Mesothelial cell of epicardium (in vitro differentiated cells): ENCODE measurements at places on chromosomes 12 and 14. TPM values are rescaled to one million over a fixed set of nuclear protein-coding genes. Genes with fewer than 3 reads are reported as not detected.

GRCh38 chr14:95547272-95547625, 12.4 kb downstream of the GLRX5 start:
- H3K36me3 ChIP-seq, result peaks cover 30% of the 10 kb centered on the region
- H3K4me3 ChIP-seq, result no peak overlapping the region
- no peak for DNase-seq
- no peaks in the 10 kb centered on the region for H3K27me3 ChIP-seq
- H3K27ac ChIP-seq, result peak overlapping the region; percentile 57
- H3K4me1 ChIP-seq, result peaks cover 14% of the 10 kb centered on the region

Gene RAD9B
- total RNA-seq, result 0.51 to 0.73 TPM (median 0.54 TPM) in 3 replicates

Gene ADGRD1
- 5.5 to 7.7 TPM (median 7.2 TPM) in 3 replicates for total RNA-seq

Gene C14orf93
- total RNA-seq, result 14.0 to 15.1 TPM (median 14.9 TPM) in 3 replicates

DNA sequence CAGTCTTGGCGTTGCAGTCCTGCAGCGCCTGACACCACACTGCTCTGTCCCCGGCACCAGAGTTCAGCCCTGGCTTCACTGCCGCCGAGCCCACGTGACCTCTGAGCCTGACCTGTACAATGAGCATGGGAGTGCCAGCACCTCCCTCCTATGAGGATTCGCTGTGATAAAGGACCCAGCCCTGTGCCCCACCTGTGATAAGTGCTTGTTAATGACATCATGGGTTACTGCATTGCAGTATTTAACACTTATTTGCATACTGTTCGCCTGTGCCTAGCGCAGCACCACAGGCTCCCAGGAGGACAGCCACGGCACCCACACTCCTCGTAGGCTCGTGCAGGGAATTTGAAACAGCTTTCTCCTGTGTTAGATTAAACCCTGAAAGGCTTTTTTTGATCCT, 118.2 kb upstream of the GSC start:
- H3K27ac ChIP-seq, result no peak overlapping the region
- DNase-seq, result no peak
- H3K4me1 ChIP-seq, result peaks cover 8% of the 10 kb centered on the region
- no peaks in the 10 kb centered on the region for H3K36me3 ChIP-seq

- no peak overlapping the region for H3K27ac ChIP-seq
- DNase-seq, result no peak
- H3K4me1 ChIP-seq, result peaks cover 10% of the 10 kb centered on the region
- H3K36me3 ChIP-seq, result peaks cover 3% of the 10 kb centered on the region
These were observed 134.6 kb downstream of the RMST start for GRCh38 chr12:97597031-97597751.

GRCh38 chr12:118611295-118611694, 234.9 kb downstream of the SUDS3 start:
- H3K4me1 ChIP-seq, result no peaks in the 10 kb centered on the region
- DNase-seq, result no peak
- no peak overlapping the region for H3K4me3 ChIP-seq
- no peaks in the 10 kb centered on the region for H3K36me3 ChIP-seq
- H3K27me3 ChIP-seq, result peaks cover 12% of the 10 kb centered on the region

GRCh38 chr12:28110329-28110728, 79.9 kb upstream of the CCDC91 start:
- H3K36me3 ChIP-seq, result peaks cover 9% of the 10 kb centered on the region
- H3K4me3 ChIP-seq, result no peak overlapping the region
- H3K27me3 ChIP-seq, result no peaks in the 10 kb centered on the region
- no peak for DNase-seq
- H3K4me1 ChIP-seq, result peaks cover 21% of the 10 kb centered on the region

GRCh38 chr12:26226122-26226521, 30.7 kb downstream of the SSPN start:
- H3K4me3 ChIP-seq, result peak overlapping the region; percentile 71
- H3K27ac ChIP-seq, result no peak overlapping the region
- DNase-seq, result no peak
- H3K36me3 ChIP-seq, result no peaks in the 10 kb centered on the region
- peaks cover 23% of the 10 kb centered on the region for H3K27me3 ChIP-seq

Gene NAV3
- 17.2 to 28.7 TPM (median 20.2 TPM) in 3 replicates for total RNA-seq

Gene GAS2L3
- 13.7 to 17.5 TPM (median 16.5 TPM) in 3 replicates for total RNA-seq

Gene RERG
- total RNA-seq, result 28.6 to 34.0 TPM (median 33.3 TPM) in 3 replicates

Gene EXOC5
- 47.2 to 48.5 TPM (median 48.5 TPM) in 3 replicates for total RNA-seq

DNA sequence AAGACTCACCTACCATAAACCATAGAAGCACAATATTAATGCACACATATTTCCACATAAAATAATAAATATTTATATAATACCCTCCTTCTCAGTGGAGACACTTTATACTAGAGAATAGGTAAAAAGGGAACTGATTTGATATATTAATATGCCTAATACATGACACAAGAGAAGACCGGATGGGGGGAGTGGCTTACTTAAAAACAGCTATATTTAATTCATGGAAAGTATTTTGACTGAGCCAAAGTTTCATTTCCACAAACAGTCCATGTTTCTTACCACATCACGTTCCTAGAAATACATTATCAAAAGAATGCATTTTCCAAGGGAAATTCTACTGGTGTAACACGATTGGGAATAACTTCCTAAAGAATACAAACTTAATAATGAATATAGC, 63.4 kb downstream of the ITPR2 start:
- no peaks in the 10 kb centered on the region for H3K4me1 ChIP-seq
- H3K27me3 ChIP-seq, result no peaks in the 10 kb centered on the region
- H3K4me3 ChIP-seq, result no peak overlapping the region
- no peak for DNase-seq
- no peak overlapping the region for H3K27ac ChIP-seq
- peaks cover 13% of the 10 kb centered on the region for H3K36me3 ChIP-seq

- DNase-seq, result no peak
- no peaks in the 10 kb centered on the region for H3K36me3 ChIP-seq
- H3K4me1 ChIP-seq, result peaks cover 6% of the 10 kb centered on the region
These were observed 146.7 kb downstream of the DYRK2 start for GRCh38 chr12:67795236-67795635.

DNA sequence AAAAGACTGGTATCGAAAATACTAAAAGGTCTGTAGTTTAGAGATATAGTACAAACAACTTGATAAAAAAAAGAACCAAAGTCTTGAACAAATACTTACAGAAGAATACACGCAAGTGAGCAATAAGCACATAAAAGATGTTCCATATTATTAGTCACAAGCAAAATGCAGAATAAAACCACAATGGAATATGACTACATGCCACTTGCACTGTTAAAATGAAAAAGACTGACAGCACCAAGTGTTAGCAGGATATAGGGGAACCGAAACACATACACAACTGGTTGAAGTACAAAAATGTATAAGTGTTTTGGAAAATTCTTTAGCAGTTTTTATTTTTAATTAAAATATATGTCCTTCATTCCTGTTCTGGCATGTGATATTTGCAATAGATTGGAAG, 3.6 kb downstream of the CLEC2A start:
- no peaks in the 10 kb centered on the region for H3K27me3 ChIP-seq
- H3K27ac ChIP-seq, result no peak overlapping the region
- no peak for DNase-seq
- H3K36me3 ChIP-seq, result no peaks in the 10 kb centered on the region
- peaks cover 14% of the 10 kb centered on the region for H3K4me1 ChIP-seq
- H3K4me3 ChIP-seq, result no peak overlapping the region

GRCh38 chr14:95374239-95374997, 54.7 kb upstream of the CLMN start:
- no peak overlapping the region for H3K4me3 ChIP-seq
- H3K36me3 ChIP-seq, result peaks cover under 1% of the 10 kb centered on the region
- no peak for DNase-seq
- peaks cover 22% of the 10 kb centered on the region for H3K27me3 ChIP-seq
- H3K27ac ChIP-seq, result no peak overlapping the region
- H3K4me1 ChIP-seq, result peaks cover 9% of the 10 kb centered on the region

Gene PGF
- total RNA-seq, result 8.4 to 9.6 TPM (median 8.6 TPM) in 3 replicates

DNA sequence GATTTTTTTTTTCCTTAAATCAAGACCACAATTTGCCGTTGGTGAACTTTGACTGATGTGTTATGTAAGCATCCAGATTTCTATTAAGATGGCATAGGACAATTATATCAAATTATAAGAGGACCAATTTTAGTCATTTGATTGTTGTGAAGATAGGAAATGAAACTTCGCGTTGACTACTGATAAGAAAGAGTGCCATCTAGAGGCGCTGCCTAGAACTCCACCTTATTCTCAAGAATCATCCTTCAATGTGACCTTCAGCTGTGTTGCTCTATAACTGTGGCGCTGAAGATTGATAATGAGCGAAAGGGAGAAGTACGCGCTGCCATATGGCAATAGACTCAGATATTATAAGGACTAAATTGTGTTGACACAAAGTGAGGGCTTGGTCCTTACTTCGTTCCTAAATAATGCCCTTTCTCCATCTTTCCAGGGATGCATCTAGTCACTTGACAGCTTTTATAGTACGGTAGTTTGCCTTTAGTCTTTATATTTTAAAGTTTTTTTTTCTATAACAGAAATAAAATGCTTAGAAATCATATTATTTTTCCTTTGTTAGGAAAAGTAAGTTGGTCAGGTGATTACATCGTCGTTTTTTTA, 350.8 kb upstream of the STXBP6 start:
- no peak overlapping the region for H3K4me3 ChIP-seq
- peaks cover 29% of the 10 kb centered on the region for H3K27me3 ChIP-seq
- no peaks in the 10 kb centered on the region for H3K4me1 ChIP-seq
- DNase-seq, result peak; percentile 60

DNA sequence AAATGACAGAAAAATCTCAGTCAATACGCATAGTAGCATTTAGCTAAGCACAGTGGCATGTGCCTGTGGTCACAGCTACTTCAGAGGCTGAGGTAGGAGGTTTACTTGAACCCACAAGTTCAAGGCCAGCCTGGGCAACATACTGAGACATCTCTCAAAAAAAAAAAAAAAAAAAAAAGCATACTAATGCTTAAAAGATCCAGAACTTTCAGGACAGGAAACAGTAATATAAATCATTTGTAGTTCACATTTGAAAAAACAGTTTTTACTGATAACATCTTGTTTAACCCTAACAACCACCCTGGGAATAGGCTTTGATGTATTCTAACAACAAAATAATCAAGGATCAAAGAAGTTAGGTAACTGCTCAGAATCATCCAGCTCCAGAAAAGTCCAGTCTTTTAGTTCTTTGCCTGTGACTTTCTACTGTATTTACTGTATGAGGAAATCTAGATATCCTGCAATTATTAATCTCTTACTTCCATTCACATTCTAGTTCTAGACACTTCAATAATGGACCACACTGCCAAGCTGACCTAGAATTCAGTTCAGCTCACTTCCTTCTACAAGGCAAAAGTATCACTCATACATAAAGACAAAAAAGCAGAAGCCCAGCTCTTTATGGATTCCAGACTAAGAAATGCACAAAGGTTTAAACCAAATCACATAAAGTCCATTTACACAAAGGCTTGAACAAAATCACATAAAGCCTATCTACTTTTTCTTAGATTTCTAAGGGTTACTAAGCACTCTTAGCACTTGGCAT, 28.5 kb downstream of the PAWR start:
- H3K36me3 ChIP-seq, result peaks cover 2% of the 10 kb centered on the region
- peak overlapping the region; percentile 58 for H3K27ac ChIP-seq
- DNase-seq, result no peak
- H3K4me3 ChIP-seq, result no peak overlapping the region
- no peaks in the 10 kb centered on the region for H3K27me3 ChIP-seq

GRCh38 chr12:117044790-117045159, 54.4 kb downstream of the TESC start:
- no peaks in the 10 kb centered on the region for H3K36me3 ChIP-seq
- H3K4me3 ChIP-seq, result no peak overlapping the region
- peaks cover 11% of the 10 kb centered on the region for H3K4me1 ChIP-seq
- H3K27ac ChIP-seq, result no peak overlapping the region
- no peaks in the 10 kb centered on the region for H3K27me3 ChIP-seq
- no peak for DNase-seq

Gene ADAMTS20
- 1.6 to 2.1 TPM (median 2.1 TPM) in 3 replicates for total RNA-seq

Gene TCL1A
- total RNA-seq, result not detected in 3 replicates

GRCh38 chr14:89399157-89399556, 17.9 kb downstream of the FOXN3 start:
- no peaks in the 10 kb centered on the region for H3K27me3 ChIP-seq
- H3K4me1 ChIP-seq, result peaks cover 17% of the 10 kb centered on the region
- DNase-seq, result no peak
- H3K27ac ChIP-seq, result peak overlapping the region; percentile 89

Gene DYRK2
- total RNA-seq, result 53.7 to 54.6 TPM (median 53.7 TPM) in 3 replicates

DNA sequence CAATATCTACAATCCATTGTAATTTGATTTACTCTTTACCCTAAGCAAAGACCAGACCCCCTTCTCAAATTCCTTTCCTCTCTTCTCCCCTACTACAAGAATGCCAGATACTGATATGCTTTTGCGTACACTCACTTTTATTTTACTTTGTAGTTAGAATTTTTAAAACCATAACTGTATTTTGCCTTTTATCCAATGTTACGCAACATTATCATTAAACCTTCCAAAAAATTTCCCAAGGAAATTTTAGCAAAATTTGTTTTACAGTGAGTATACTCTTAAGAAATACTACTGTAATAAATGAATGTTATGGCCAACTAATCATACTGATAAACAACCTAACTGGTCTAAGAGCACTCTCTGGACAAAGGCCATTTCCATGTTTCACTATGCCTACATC, 22.3 kb downstream of the ATP2B1 start:
- no peak overlapping the region for H3K27ac ChIP-seq
- H3K27me3 ChIP-seq, result no peaks in the 10 kb centered on the region
- peaks cover 19% of the 10 kb centered on the region for H3K4me1 ChIP-seq
- no peak overlapping the region for H3K4me3 ChIP-seq
- DNase-seq, result no peak

DNA sequence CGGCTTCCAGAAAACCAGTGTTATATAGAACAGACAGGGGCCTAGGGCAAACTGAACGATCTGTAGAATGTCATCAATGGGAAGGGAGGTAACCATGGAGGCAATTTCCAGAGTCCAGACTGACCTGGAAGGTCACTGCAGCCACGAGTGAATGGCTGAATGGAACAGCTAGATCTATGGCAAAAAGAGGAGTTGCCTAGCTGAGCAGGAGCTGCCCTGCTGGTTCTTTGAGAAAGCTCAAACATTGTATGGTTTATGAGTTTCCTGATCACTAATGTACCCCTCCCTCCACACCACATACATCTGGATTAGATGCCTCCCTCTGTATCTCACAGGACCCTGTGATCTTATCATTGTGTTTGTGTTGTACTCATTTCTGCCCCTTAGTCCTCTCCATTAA, 1.0 kb upstream of the RERG start:
- H3K27ac ChIP-seq, result no peak overlapping the region
- no peak for DNase-seq
- H3K27me3 ChIP-seq, result no peaks in the 10 kb centered on the region
- H3K36me3 ChIP-seq, result peaks cover 2% of the 10 kb centered on the region
- H3K4me1 ChIP-seq, result peaks cover 38% of the 10 kb centered on the region
- peak overlapping the region; percentile 3 for H3K4me3 ChIP-seq

GRCh38 chr12:63021116-63021515, 86.2 kb upstream of the PPM1H start:
- no peaks in the 10 kb centered on the region for H3K36me3 ChIP-seq
- peaks cover 14% of the 10 kb centered on the region for H3K4me1 ChIP-seq
- no peak overlapping the region for H3K27ac ChIP-seq
- H3K4me3 ChIP-seq, result no peak overlapping the region

GRCh38 chr12:113136128-113136989, 798 bp upstream of the RASAL1 start:
- H3K27me3 ChIP-seq, result peaks cover 48% of the 10 kb centered on the region
- peaks cover 6% of the 10 kb centered on the region for H3K4me1 ChIP-seq
- H3K4me3 ChIP-seq, result peak overlapping the region; percentile 43
- H3K27ac ChIP-seq, result no peak overlapping the region
- H3K36me3 ChIP-seq, result no peaks in the 10 kb centered on the region
- DNase-seq, result no peak

Gene MPHOSPH9
- total RNA-seq, result 35.7 to 40.9 TPM (median 36.5 TPM) in 3 replicates

Gene AKAP6
- total RNA-seq, result 7.3 to 8.5 TPM (median 7.8 TPM) in 3 replicates
